T-helper 22 cell (primary cell): ENCODE measurements at places on chromosomes 3 and 15.

DNA sequence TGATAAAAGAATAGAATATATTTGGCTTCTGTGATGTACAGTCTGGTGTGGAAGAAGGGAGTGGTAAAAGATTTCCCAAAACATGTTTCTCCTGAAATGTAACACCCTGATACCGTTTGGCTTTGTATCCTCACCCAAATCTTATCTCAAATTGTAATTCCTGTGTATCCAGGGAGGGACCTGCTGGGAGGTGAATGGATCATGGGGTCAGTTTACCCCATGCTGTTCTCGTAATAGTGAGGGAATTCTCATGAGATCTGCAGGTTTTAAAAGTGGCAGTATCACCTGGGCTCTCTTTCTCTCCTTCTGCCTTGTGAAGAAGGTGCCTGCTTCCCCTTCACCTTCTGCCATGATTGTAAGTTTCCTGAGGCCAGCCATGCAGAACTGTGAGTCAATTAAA, 1070.8 kb downstream of the IGSF11 start:
- no peak for DNase-seq

DNA sequence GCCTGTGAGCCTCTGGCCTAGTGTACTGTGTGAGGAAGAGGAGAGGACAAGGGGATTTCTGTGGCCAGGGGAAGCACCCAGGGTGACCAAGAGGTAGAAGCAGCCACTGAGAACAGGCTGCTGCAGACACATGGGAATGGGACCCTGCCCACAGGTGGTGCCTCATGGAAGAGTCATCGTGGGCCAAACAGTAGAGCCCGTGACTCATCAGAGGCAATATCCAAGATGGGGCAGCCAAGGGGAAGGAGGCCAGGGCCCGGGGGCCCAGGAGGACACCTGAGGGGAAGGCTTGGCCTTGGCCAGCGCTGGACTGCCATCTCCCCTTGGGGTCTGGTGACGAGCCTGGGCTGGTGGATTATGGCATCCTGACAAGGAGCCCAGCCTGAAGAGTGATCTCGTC, 275.0 kb upstream of the LYSMD4 start:
- DNase-seq = no peak

- DNase-seq = no peak
These were observed 111.7 kb downstream of the NUP210 start for GRCh38 chr3:13308380-13308801.

DNA sequence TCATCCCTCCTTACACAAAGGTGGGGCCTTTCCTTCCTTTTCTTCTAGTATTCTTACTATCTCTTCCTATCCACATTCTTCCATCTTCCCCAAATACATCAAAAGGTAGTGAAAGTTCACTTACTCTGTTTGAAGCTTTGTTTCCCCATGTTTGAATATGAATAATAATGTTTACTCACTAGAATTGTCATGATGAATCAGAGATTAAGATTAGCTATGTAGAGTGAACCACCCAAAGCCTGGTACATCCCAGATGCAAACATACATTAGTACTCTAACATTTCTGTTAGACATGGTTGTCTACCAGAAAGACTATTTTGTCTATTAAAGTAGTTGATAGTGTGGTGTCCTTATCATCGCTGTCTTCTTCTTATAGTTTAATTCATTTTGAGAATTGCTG, 327.1 kb upstream of the TBC1D5 start:
- no peak for DNase-seq

DNA sequence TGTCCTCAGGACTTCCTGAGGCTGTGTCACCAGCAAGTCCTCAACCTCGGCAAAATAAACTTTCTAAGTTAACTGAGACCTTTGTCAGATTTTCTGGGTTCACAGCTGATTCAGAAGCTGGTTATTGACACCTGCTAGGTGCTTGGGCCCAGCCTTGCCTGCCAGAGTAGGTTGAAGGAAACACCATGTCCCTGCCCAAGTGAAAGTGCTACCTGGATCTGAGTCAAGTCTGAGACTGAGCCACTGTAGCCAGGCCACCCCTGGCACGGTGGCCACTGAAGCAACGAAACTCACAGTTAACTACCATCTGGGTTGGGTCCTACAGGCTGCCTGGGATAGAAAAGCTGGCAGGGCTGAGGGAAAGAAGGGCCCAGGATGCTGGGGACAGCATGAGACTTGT, 8.2 kb downstream of the HYAL2 start:
- DNase-seq = no peak

GRCh38 chr3:138450181-138450580, 15.8 kb downstream of the ESYT3 start:
- no peak for DNase-seq

DNA sequence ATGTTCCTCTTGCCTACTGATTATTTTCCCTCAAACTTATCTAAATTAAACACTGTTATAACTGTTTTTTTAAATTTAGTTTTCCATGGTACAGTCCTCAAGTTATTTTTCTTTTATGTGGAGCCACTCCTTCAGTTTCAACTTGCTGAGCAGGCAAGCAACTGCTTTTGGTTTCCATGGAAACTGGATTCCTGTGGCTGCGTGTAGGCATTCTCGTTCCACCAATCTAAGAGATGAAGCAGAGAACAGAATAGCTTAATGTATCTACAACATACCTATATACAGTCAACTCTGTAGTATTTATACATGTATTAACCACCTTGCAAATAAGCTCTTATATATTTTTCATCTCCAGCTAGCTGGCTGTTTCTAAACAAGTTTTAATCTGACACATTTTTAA, 25.8 kb upstream of the ANXA2 start:
- no peak for DNase-seq

- no peak for DNase-seq
These were observed 95.2 kb downstream of the KBTBD8 start for GRCh38 chr3:67093305-67093704.

GRCh38 chr15:29383367-29383766, 113.7 kb upstream of the NSMCE3 start:
- no peak for DNase-seq
